ENCODE measurements at places on chromosomes 1 and 21.

GRCh38 chr1:25671929-25672328 lies 55.3 kb downstream of the MAN1C1 start:
- DNase-seq: no peak

DNA sequence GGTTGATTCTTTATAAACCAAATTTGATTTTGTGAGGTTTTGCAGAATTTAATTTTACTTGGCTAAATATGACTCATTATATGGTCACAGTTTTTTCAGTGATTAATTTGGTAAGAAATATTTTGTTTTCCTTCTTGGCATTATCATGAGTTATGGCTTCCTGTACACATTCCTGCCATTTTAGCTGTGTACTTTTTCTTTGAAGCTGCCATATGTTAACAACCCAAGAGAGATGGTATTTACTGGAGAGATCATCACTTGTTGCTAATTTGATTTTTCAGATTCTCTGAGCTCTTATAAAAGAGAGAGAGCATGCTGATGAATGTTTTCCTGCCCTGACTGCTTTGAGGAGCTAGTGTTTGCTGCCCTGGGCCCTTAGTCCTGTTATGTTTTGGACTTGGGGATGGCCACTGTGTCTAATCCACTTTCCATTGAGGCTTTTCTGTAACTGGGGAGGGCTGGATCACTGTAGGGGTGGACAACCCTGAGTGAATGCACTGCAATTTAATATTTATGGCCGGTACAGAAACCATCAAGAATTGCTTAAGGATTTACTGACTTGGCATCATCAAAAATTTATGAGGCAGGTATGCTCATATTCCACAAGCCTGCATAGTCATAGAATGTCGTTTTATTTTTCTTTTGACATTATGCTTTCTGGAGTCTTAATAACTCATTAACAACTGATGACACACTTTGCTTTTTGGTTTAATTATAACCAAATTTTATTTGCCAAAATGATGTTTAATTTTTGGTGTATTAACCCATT lies 200.9 kb downstream of the DISC1 start:
- no peak for DNase-seq

- DNase-seq: no peak
Observed at GRCh38 chr1:2347409-2347785, 44.0 kb downstream of the MORN1 start.

- no peak for DNase-seq
Observed at GRCh38 chr1:217484871-217485270, 146.0 kb downstream of the GPATCH2 start.

GRCh38 chr1:26844424-26845196 lies 18.1 kb downstream of the ZDHHC18 start:
- no peak for DNase-seq

GRCh38 chr1:227766015-227766634 lies 30.9 kb downstream of the SNAP47 start:
- peak; percentile 52 for DNase-seq

DNA sequence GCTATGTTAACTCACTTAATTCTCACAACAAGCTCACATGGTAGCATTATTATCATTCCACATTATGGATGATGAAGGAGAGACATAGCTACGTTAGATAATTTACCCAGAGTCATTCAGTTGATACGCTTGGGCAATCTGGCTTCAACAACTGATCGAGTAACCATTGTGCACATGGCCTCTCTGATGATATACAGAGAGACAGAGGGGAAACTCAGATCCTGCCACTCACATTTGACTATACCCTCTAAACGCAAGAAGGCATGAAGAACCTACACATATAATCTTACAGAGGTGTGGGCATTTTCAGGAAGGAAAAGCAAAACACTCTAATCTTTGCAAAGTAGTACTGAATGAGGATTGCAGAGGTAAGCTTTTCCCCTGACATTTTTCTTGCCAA lies 360.1 kb downstream of the BARHL2 start:
- no peak for DNase-seq

DNA sequence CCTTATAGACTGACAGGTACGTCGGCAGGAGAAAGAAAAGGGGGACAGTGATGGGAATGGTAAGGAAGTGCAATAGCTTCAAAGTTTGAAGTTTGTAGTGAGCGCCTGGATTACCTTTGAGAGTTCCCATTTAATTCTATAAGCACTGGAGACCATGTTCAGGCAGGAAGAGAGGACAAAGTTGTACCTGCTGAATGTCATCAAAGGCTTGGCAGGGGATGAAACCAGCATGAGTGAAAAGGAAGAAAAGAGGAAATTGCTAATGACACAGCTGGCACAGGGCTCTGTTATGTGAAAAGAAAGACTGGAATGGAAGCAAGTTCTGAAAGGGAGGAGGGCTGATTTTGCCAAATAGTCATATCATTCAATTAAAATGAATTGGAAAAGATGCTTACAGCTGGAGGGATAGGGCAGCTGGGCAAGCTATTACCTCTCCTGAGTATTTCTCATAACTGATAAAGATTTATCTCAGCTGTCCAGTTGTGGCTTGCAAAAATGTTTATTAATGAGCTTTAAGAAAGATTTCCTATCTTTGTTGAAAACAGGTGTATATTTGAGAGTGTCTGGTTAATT lies 109.2 kb downstream of the HMCN1 start:
- no peak for DNase-seq

Data from stimulated activated CD8-positive, alpha-beta memory T cell treated with anti-CD3 and anti-CD28 coated beads, Interleukin-15, amount 100 ng/mL, for 4 hours (primary cell).